ENCODE measurements at places on chromosomes 3 and 15. TPM values are rescaled to one million over a fixed set of nuclear protein-coding genes. Genes with fewer than 3 reads are reported as not detected.

Gene NMNAT3
- 1.7 TPM for total RNA-seq

Gene MEIS2
- total RNA-seq, result 15.8 TPM

Gene UBXN7
- total RNA-seq, result 29.3 TPM

Gene TMEM108
- total RNA-seq, result not detected

Gene CPOX
- total RNA-seq, result 19.7 TPM

Gene SATB1
- total RNA-seq, result 11.1 TPM

Gene ZBTB38
- total RNA-seq, result 109 TPM

Gene CPA3
- total RNA-seq, result not detected

Gene ZNF620
- 1.6 TPM for total RNA-seq

Gene ARPIN
- total RNA-seq, result 17.0 TPM

Data from articular chondrocyte of knee joint (primary cell).